Esophagus muscularis mucosa (tissue), 4 donors: ENCODE measurements at places on chromosomes 4 and X.
A peak's percentile ranks its signal among the peaks of the same experiment; 100 is the strongest.

GRCh38 chrX:27679281-27679680 is 89.1 kb downstream of the DCAF8L2 start:
- no peak for DNase-seq

- peak; percentile 66 for DNase-seq
These were observed 148.1 kb upstream of the GATB start for GRCh38 chr4:151908734-151909497.

DNA sequence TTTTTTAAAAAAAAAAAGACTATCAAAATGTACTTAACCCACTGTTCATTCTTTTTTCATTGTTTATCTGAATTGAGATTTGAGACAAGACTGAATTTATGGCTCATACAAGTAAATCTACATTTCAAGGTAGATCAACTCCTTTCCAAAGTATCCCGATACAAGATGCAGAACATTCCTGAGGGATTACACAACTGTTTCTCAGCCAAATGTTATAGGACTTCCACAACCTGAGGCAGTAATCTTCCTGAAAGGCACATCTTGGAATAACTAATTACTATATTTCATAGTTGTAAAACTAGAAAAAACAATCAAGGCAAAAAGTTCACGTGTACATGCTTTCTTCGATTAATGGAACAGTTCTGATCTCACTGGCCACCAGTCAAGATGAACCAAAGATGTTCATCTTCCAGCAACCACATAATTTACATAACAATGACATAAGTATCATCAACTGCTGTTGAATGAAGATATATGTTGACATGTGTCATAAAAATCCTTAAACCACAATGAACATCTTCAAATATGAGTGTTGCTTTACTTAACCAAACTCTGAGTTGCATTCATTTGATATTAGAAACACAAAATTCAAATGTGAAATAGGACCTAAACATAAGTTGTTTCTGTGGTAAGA is 225.2 kb upstream of the DKK2 start:
- DNase-seq: no peak

GRCh38 chr4:17134100-17134499 is 235.7 kb upstream of the LDB2 start:
- DNase-seq: no peak

GRCh38 chrX:47605024-47605423 is 14.6 kb downstream of the SYN1 start:
- no peak for DNase-seq

- no peak for DNase-seq
These were observed 76.3 kb upstream of the ADRA2C start for GRCh38 chr4:3689576-3690550.

DNA sequence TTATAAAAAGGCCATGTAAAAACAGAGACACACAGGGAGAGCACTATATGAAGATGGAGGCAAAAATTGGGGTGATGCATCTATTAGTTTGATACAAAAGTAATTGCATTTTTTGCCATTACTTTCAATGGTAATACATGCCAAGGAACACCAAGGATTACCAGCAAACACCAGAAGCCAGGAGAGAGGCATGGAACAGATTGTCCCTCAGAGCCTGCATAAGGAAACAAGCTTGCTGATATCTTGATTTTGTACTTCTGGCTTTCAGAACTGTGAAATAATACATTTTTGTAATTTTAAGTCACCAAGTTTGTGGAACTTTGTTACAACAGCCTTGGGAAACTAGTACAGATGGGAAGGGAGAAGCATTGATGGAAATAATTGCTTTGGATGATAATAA is 45.6 kb upstream of the BOD1L1 start:
- DNase-seq: no peak

GRCh38 chr4:47819178-47819577 is 18.7 kb downstream of the CORIN start:
- no peak for DNase-seq

- no peak for DNase-seq
These were observed 314.3 kb upstream of the FGF13 start for GRCh38 chrX:139025816-139026215.

DNA sequence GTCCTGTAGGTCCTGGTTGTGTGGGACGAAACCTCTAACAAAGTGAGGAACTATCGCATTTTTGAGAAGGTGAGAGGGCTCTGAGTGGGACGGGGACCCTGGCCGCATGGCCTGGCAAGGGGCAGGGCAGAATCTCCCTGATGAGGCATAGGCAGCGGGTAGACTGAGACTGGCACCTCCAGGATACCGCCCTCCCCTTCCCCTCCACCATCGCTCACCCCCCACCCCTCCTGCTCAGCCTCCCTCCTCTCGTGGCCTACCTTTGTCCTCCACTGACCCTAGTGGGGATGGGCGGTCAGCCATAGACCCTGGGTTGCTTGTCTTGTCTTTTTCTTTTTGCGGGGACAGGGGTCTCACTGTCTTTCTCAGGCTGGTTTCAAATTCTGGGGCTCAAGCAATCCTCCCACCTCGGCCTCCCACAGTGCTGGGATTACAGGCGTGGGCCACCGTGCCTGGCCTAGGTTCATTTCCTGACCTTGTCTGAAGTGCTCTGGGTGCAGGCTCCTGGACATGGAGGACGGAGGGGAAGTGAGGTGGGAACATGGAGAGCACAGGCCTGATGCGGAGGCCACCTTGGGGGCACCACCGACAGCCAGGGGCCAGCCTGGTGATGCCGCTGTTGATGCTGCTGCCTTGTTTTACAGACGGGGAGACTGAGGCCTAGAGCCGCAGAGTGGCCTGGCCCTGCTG is 10.5 kb upstream of the ADD1 start:
- DNase-seq: no peak

DNA sequence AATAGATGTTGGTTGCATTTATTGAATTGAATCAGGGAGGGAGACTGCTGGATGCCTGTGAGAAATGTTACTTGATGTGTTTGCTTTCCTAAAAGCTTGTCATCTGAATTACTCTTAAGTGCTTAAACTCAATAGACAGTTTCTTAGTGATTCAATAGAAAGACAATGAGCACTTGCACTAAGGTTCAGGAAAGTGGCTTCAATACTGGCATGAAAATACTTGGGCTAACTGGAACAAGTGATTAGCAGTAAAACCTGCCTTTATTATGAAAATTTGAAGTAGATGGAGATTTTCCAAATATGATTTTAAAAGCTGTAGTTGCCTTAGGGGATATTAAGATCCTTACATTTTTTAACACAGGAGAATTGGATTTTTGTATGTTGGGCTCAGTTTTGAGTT is 123.3 kb downstream of the RNF150 start:
- DNase-seq: no peak

DNA sequence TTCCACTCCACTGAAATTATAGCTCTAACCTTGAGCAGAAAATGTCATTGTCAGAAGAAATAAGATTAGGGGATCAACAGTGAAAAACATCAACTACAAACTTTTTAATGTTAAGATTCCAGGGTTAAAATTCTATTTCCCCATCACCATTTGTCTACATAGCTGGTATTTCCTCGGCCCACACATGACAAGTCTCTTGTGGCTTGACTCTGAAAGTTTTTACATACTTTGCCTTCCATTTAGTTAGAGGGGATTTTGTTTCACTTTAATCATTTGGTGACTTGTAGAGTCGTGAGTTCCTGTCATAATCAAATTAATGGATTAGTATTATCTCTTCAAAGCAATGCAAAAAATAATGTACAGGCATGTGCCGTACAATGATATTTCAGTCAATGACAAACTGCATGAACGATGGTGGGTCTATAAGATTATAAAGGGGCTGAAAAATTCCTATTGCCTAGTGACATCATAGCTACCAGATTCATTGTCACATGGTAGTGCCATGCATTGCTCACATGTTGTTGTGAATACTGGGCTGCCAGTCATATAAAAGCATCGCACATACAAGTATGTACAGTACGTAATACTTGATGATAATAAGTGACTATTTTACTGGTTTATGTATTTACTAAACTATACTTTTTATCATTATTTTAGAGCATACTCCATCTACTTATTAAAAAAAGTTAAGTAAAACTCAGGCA is 72.0 kb downstream of the ING2 start:
- no peak for DNase-seq

DNA sequence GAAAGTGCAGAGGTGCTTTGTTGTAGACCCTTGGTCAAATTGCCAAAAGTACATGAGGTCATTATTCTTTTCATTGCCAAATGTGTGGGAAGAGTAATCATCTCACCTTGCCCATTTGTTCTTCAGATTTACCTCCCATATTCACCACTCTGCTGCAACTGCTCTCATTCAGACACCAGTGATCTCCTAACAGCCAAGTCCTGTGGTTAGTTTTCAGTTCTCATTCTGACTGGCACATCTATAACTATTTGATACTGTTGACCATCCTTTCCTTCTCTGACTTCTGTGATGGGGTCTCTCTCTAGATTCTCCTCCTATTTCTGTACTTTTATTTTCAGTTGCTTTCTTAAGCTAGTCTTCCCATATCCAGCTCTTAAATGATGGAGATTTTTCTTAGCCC is 39.8 kb downstream of the GRIA3 start:
- no peak for DNase-seq

- DNase-seq: no peak
These were observed 125.9 kb downstream of the MAML3 start for GRCh38 chr4:140028101-140028500.

- DNase-seq: no peak
These were observed 246.0 kb upstream of the HHIP start for GRCh38 chr4:144399927-144400326.
